Mucosa of gallbladder (tissue), 1 donor: ENCODE measurements at places on chromosomes 5 and 9. TPM values are rescaled to one million over a fixed set of nuclear protein-coding genes. Genes with fewer than 3 reads are reported as not detected.

- DNase-seq = no peak
Measured at GRCh38 chr5:156913719-156914370, 49.2 kb downstream of the TIMD4 start.

Gene PCDHB11
- total RNA-seq = 8.5 TPM

DNA sequence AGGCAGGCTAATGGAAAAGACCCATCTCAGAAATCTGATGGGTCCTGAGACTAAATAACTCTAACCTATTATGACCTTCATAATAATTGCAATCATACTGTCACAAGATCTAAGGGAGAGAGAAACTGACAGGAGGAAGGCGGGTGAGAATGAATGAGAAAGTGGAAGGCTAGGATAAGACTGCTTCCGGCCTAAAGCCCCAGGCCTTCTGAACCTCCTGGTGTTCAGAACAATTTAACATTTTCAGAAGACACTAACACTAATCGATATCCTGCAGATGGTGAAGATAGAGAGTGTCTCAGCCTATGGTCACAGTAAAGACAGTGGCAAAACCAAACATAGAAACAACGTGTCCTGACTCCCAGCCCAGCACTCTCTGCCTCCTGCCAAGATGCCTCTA lies 1.2 kb downstream of the RPS14 start:
- DNase-seq = no peak

GRCh38 chr5:60517094-60517694 lies 182.8 kb downstream of the DEPDC1B start:
- DNase-seq = no peak

Gene BTNL3
- total RNA-seq = 0.09 TPM

GRCh38 chr5:59660737-59661136 lies 232.8 kb downstream of the PDE4D start:
- DNase-seq = no peak

GRCh38 chr5:173928871-173929574 lies 40.9 kb downstream of the CPEB4 start:
- DNase-seq = no peak

DNA sequence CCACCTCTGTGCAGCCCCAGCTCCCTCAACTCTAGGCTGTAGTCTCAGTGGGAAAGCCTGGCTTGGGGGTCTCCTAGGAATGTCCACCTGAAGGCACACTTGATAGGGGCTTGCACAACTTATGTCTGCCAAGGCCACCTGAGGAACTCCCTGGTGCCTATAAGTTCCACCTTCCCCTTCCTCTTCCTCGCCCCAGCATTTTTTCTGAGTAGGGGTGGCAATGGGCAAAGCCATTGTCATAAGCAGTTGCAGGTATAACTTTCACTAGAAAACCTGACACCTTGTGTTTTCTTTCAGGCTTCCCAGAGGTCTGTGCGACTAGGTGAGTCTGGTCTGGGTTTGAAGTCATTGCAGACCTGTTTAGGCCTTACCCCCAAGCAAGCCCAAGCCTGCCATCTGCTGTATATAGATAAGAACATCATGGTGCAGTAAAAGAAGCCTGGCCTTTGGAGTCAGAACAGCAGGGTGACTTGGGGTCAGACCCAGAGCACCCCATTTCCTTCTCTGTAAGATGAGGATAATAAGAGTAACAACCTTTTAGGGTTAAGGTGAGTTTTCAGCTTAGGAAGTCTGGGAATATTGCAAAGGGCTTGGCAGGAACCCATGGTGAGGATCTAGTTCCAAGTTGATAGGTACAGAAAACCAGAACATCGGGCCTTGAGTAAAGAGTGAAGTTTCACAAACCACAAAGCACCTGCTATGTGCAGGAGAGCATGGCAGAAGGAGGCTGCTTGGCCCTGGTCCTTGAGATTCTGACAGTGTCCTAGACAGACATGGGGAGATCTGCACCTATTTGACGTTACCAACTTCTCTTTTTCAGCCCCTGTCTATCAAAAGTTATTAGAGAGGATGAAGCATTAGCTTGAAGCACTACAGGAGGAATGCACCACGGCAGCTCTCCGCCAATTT lies 33.8 kb downstream of the TGFBI start:
- DNase-seq = no peak

- no peak for DNase-seq
Measured at GRCh38 chr5:116370149-116370548, 204.5 kb downstream of the SEMA6A start.

- no peak for DNase-seq
Measured at GRCh38 chr5:77306531-77306930, 96.1 kb downstream of the PDE8B start.
